Activated CD4-positive, alpha-beta T cell treated with anti-CD3 and anti-CD28 coated beads, Interleukin-2, amount 10 ng/mL, durations not matched to agents 24 days and 14 days (primary cell): ENCODE measurements at places on chromosomes 1 and 21. TPM values are rescaled to one million over a fixed set of nuclear protein-coding genes. Genes with fewer than 3 reads are reported as not detected.

- H3K27ac ChIP-seq = peak overlapping the region; percentile 88
- H3K27me3 ChIP-seq = no peaks in the 10 kb centered on the region
- peak; percentile 84 for DNase-seq
- H3K36me3 ChIP-seq = peaks cover 9% of the 10 kb centered on the region
- H3K4me1 ChIP-seq = peaks cover 81% of the 10 kb centered on the region
- peak overlapping the region; percentile 77 for H3K4me3 ChIP-seq
Observed at GRCh38 chr1:230104395-230105244, 37.6 kb downstream of the GALNT2 start.

DNA sequence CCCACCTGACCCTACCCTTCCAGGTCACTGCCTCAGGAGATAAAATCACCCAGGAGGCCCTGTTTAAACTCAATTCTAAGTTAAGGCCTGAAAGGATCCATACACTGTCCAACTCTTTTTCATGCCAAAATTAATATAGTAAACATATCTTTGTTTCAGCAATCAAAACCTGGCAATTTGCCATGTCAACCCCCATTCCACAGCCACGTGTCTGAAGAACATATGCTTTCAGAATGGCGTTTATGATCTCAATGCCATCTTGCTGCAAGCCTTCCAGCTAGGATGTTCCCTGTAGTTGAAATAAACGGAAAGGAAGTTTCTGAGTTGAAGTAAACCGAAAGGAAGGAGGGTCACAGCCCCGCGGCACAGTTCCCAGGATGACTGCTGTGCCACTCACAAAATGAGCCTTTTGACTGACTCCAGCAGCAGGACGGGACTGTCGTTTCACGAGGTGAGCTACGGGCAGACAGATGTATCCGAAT is 472.0 kb downstream of the SMYD3 start:
- H3K36me3 ChIP-seq = no peaks in the 10 kb centered on the region
- H3K4me3 ChIP-seq = no peak overlapping the region
- H3K27me3 ChIP-seq = no peaks in the 10 kb centered on the region
- DNase-seq = no peak
- H3K4me1 ChIP-seq = no peaks in the 10 kb centered on the region

GRCh38 chr1:150066838-150067183 is 765 bp upstream of the VPS45 start:
- H3K4me3 ChIP-seq = peak overlapping the region; percentile 96
- H3K4me1 ChIP-seq = peaks cover 24% of the 10 kb centered on the region
- H3K36me3 ChIP-seq = peaks cover 14% of the 10 kb centered on the region
- peaks cover 2% of the 10 kb centered on the region for H3K27me3 ChIP-seq
- DNase-seq = peak; percentile 78
- peak overlapping the region; percentile 98 for H3K27ac ChIP-seq

- peaks cover 42% of the 10 kb centered on the region for H3K27me3 ChIP-seq
- peak overlapping the region; percentile 88 for H3K4me3 ChIP-seq
- H3K27ac ChIP-seq = no peak overlapping the region
- H3K4me1 ChIP-seq = peaks cover 13% of the 10 kb centered on the region
- H3K36me3 ChIP-seq = no peaks in the 10 kb centered on the region
- peak; percentile 86 for DNase-seq
Observed at GRCh38 chr1:21651214-21652042, 17.7 kb downstream of the RAP1GAP start.

ACOT11 gene
- total RNA-seq = 1.3 and 1.6 TPM in 2 replicates

PFDN2 gene
- 173 and 178 TPM in 2 replicates for total RNA-seq

DNA sequence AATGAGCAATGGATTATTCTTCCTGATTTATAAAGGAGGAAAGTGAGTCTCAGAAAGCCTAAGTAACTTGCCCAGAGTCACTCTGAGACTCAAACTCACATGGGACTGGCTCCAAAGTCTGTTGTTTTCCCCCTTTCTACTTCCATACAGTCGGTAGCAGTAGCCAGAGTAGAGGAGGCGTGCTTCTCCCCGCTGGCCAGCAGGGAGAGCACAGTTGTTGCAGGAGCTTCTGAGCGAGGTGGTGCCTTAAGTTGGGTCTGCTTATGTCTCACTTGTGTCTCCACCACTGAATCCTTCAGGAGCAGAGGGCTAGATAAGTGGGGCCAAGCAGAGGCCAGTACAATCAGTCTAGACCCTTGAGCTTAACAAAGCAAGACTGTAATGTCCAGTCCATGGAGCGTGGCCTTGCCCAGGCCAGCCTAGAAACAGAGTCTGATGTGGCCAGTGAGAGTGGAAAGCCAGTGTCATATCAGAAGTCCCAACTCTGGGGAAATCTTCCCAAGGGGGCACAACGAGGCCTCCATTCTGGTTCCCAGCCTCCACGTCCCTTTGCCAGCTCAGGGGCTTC is 181.9 kb downstream of the ZSCAN20 start:
- H3K4me1 ChIP-seq = no peaks in the 10 kb centered on the region
- no peak overlapping the region for H3K4me3 ChIP-seq
- H3K27me3 ChIP-seq = peaks cover 6% of the 10 kb centered on the region
- no peak for DNase-seq
- H3K27ac ChIP-seq = no peak overlapping the region

- no peaks in the 10 kb centered on the region for H3K36me3 ChIP-seq
- no peaks in the 10 kb centered on the region for H3K4me1 ChIP-seq
- no peak overlapping the region for H3K4me3 ChIP-seq
- DNase-seq = no peak
Observed at GRCh38 chr1:75341537-75341936, 207.3 kb downstream of the LHX8 start.

DNA sequence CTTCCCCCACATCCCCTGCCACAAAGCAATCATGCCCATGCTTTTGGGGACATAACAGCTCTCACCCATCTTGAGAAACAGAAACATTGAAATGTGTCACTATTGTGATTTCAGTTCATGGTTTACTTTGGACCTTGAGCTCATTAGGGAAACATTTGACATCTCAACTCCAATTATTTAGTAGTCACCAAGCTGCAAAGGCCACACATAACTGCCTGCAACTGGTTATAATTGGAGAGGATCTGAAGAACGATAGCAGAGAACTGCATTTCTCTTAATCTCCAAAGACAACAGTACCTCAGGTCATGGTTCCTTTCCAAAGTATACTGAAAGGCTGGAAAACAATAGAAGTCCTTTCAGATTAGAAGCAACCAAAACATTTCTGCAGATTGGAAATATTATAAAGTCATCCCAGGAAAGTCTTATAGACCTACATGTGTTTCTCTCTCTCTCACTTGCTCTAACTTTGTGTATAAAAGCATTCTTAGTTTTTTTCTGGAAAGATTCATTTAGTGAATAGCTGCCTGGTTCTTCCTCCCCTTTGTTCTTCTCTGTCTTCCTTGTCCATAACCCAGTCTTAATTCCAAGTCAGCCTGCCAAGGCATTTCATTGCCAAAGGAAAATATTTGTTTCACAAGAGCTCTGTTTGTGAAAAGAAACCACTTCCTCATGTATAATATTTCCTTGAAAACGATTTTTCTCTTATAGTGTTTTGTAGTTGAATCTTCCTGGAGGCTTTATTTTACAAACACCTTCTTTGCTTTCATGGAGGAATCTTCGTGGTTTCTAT is 426.8 kb downstream of the ADGRL2 start:
- DNase-seq = no peak
- H3K4me1 ChIP-seq = no peaks in the 10 kb centered on the region
- no peaks in the 10 kb centered on the region for H3K36me3 ChIP-seq
- H3K27ac ChIP-seq = no peak overlapping the region
- no peaks in the 10 kb centered on the region for H3K27me3 ChIP-seq
- H3K4me3 ChIP-seq = no peak overlapping the region

HIVEP3 gene
- total RNA-seq = 70.5 and 73.9 TPM in 2 replicates

- no peak for DNase-seq
- H3K4me3 ChIP-seq = no peak overlapping the region
- H3K27ac ChIP-seq = no peak overlapping the region
- no peaks in the 10 kb centered on the region for H3K36me3 ChIP-seq
- no peaks in the 10 kb centered on the region for H3K27me3 ChIP-seq
Observed at GRCh38 chr1:220999872-221000863, 120.9 kb downstream of the HLX start.

GRCh38 chr1:225258811-225259210 is 169.0 kb downstream of the LBR start:
- H3K4me1 ChIP-seq = no peaks in the 10 kb centered on the region
- no peak overlapping the region for H3K27ac ChIP-seq
- H3K4me3 ChIP-seq = no peak overlapping the region
- no peak for DNase-seq
- H3K27me3 ChIP-seq = peaks cover 4% of the 10 kb centered on the region

ANGPTL1 gene
- not detected in 2 replicates for total RNA-seq

GRCh38 chr1:224383218-224383617 is 26.5 kb downstream of the CNIH4 start:
- peak overlapping the region; percentile 40 for H3K27ac ChIP-seq
- H3K4me1 ChIP-seq = peaks cover 55% of the 10 kb centered on the region
- DNase-seq = no peak
- no peak overlapping the region for H3K4me3 ChIP-seq
- no peaks in the 10 kb centered on the region for H3K27me3 ChIP-seq
- H3K36me3 ChIP-seq = peaks cover 51% of the 10 kb centered on the region

DNA sequence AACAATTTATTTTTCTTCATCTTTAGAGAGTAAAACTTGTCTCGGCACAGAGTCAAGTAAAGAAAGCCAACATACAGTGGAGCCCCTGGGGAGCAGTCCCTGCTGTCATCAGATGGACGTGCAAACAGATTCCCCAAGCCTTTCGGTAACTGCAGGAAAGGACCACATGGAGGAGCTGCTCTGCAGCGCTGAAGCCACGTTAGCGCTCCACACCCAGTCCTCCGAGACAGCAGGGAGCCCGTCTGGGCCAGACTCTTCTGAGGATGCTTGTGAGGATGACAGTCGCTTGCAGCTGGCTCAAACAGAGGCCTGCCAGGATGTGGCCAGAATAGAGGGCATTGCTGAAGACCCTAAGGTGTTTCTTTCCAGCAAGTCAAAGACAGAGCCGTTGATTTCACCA is 77.1 kb upstream of the SCCPDH start:
- peaks cover 2% of the 10 kb centered on the region for H3K4me1 ChIP-seq
- H3K4me3 ChIP-seq = no peak overlapping the region
- no peaks in the 10 kb centered on the region for H3K27me3 ChIP-seq
- no peak for DNase-seq

DNA sequence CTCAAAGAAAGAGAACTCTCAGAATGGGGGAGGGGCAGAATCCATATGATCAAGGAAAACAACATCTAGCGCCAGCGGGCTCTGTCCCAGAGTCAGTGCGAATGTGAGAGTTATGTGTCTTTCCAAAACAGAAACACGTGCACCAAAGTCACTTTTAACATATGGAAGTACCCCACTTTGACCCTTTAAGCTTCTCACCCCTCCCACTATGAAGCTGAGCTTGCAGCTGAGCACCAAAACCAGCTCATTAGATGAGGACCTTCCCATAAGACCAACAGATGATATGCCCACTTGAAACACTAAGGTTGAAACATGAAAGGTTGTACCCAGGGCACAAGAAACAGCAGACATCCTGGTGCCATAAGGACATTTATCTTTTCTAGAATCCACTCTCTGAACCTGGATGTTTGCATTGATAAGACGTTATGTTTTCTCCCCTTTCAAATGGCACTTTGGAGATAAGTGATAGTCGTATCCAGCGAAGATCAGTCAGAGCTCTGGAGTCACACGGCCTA is 171.0 kb downstream of the TGFBR3 start:
- DNase-seq = no peak
- no peak overlapping the region for H3K4me3 ChIP-seq
- peaks cover 40% of the 10 kb centered on the region for H3K36me3 ChIP-seq
- H3K27me3 ChIP-seq = no peaks in the 10 kb centered on the region
- H3K4me1 ChIP-seq = peaks cover 32% of the 10 kb centered on the region
- H3K27ac ChIP-seq = no peak overlapping the region

GRCh38 chr1:29136391-29136915 is 12.8 kb upstream of the TMEM200B start:
- no peak overlapping the region for H3K27ac ChIP-seq
- H3K4me3 ChIP-seq = no peak overlapping the region
- H3K36me3 ChIP-seq = no peaks in the 10 kb centered on the region

FMO5 gene
- total RNA-seq = 0.12 TPM in 1 of 2 replicates, not detected in the other

GRCh38 chr1:198903621-198904020 is 264.8 kb downstream of the PTPRC start:
- H3K27ac ChIP-seq = no peak overlapping the region
- no peak for DNase-seq
- peaks cover 47% of the 10 kb centered on the region for H3K4me1 ChIP-seq
- H3K27me3 ChIP-seq = no peaks in the 10 kb centered on the region
- peak overlapping the region; percentile 7 for H3K4me3 ChIP-seq

TMCC2 gene
- total RNA-seq = 19.9 and 20.9 TPM in 2 replicates

DNA sequence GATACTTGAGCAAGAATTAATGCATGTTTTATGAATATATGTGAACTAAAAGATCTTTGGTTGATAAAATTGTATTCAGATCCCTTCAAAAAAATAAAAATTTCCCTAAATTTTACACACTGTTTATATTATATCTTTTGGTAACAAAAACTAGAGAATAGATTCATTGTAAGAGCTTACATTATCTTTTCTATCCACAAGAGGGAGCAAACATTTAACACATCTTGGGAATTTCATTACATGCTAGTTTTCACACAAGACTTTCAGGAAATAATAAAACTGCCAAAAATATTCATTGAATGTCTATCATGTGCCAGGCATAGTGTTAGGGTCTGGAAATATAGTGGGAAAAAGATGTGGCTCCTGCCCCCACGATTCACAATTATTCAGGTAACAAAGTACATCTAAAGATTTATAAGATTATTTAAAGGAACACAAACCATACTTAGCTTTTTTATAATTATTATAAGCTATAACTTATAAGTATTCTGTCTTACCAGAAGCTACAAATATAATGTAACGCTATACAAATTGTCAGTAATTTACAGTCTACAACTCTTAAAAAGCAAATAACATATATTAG is 30.6 kb downstream of the FAF1 start:
- peaks cover 1% of the 10 kb centered on the region for H3K36me3 ChIP-seq
- H3K27me3 ChIP-seq = no peaks in the 10 kb centered on the region
- peaks cover 17% of the 10 kb centered on the region for H3K4me1 ChIP-seq
- no peak overlapping the region for H3K4me3 ChIP-seq
- H3K27ac ChIP-seq = no peak overlapping the region

AK5 gene
- total RNA-seq = 0.05 and 0.17 TPM in 2 replicates

RIPPLY3 gene
- total RNA-seq = 0.26 TPM in 1 of 2 replicates, not detected in the other

NR5A2 gene
- total RNA-seq = not detected in 2 replicates

DNA sequence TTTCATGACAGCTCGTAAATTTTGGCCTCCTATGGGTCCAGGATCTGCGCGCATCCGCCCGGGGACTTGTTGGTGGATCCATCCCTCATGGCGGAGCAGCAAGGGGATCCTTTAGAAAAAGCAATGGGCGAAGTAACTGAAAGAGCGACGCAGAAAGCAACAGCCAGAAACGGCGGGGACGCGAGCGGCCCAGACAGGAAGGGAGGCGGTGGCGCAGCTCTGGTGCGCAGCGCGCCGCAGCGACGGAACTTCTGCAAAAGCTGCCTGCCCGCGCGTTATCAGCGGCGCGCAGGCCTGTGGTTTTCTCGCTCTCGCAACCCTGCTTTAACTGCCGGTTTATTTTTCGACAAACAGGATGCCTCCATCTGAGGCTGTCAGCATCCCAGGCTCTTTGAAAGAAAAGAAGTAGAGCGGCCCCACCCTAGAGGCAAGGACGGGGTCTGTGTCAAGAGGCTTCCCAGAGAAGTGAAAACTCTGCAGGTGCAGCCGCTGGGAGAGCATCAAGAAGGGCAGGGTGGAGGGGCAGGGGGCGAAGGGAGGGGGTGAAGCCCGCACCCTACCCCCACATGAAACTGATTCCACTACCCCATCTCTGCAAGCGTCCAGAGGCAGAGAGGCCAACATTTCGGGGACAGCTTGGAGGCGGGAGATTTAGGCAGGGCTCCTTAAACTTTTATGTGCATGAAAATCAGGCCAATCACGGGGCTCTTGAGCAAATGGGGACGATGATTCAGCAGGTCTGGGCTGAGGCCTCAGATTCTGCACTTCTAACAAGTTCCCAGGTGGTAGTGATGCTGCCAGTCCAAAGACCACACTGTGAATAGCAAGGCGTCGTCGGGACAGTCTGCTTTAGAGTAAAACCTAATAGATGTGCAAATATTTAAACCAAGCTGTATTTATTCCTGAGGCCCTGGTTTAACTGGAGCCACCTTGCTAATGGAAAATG is 22.2 kb downstream of the RUNX1 start:
- H3K36me3 ChIP-seq = peaks cover 36% of the 10 kb centered on the region
- peak; percentile 96 for DNase-seq
- peak overlapping the region; percentile 99 for H3K27ac ChIP-seq
- peaks cover 73% of the 10 kb centered on the region for H3K4me1 ChIP-seq
